ENCODE measurements at places on chromosomes 2 and 18.

DNA sequence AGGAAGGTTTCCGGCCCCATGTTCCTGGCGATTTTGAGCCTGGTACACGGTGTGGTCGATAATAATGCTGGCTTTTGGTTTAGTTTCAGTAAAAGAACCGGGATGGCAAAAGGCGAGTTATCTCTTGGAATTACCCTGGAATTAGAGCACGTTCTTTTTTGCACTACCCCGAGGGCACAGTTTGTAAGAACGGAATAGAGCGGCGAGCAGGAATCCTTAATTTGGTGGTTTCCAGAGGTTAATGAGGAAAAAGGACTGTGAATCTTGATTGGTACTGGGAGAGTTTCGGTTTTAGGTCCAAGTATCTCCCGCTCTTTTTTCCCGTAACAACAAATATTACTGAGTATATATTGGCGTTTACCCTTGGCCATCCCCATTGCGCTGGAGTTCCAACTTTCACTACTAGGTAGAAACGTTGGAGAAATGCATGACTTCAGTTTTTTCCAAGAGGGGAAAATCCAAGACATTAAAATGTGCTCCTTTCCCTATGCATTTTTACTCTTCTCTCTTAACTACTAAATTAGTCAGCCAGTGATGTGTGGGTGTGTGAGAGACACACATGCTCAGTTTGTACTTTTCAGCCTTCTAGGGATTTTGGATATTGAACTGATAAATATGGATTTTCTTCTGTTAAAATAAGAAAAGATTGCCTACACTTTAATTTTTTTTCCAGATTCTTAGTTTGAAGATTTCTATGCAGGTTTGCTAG is 160.8 kb downstream of the AGPS start:
- DNase-seq: no peak

DNA sequence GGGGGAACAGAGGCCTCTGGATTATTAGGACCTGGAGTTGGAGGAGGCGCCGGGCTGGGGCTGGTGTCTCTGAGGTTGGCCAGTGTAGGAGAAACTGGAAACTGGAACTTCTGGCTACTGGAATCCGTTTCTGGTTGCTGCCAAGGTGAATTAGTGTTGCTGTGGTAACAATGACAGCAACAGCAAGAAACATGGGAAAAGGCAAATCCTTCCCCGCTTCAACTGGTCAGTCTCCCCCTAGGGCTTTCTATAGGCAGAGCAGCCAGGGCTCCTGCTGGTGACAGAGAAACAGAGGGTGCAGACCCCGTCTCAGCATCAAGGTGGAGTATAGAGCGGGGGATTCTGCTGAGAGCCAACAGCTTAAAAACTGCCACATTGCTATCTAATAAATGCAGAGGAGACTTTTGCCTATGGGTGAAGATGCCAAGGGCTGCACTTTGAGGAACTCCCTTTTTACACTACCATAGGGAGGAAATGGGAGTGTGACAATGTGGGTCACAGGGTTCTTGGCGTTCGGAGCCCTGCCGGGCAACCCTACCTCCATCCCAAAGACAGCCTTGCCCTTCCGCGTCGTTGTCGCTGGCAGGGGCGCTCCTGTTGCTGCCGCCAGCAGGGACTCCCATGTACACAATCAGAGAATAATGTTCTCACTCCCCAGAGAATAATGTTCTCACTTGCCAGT is 81.4 kb upstream of the CABLES1 start:
- DNase-seq: no peak

- peak; percentile 96 for DNase-seq
These were observed at the start of gene SLC1A4 for GRCh38 chr2:64989126-64989981. Gene SLC1A4, plus strand, starts transcription at chr2:64989399. Its CDS starts 245 bp downstream, at chr2:64989644.

GRCh38 chr2:39069136-39069515 is 51.7 kb downstream of the SOS1 start:
- DNase-seq: no peak

GRCh38 chr18:57916684-57917083 is 113.6 kb upstream of the ATP8B1 start:
- DNase-seq: no peak

DNA sequence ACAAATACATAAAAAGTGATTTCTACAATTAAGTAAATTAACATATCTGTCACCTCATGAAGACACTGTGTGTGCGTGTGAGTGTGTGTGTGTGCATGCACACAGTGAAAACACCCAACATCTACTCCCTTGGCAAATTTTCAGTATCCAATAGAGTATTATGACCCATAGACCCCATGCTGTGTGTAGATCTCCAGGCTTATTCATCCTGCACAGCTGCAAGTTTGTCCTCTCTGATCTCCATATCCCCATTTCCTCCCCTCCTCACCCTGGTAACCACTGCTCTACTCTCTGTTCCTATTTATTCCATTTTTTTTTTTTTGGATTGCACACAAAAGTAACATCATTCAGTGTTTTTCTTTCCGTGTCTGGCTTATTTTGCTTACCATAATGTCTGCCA is 391.0 kb downstream of the SOX11 start:
- DNase-seq: no peak

- DNase-seq: no peak
These were observed 343.2 kb downstream of the ALK start for GRCh38 chr2:29578084-29578598.

GRCh38 chr2:191217580-191217979 is 27.6 kb upstream of the MYO1B start:
- DNase-seq: no peak

DNA sequence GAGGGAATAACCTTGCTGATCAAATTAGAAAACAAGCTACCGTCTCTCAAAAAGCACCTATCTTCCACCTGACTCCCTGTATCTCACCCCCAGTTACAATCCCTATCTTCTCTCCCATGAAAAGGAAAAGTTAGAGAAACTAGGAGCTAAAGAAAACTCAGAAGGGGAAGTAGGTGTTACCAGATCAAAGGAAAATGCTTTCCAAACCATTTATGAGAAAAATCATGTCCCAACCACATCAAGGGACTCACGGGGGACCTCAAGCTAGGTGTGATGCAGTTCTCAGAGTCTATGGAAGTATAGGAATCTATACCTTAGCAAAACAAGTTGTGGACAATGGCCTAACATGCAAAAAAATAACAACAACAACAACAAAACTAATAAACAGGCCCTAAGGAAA is 135.5 kb upstream of the RMP24 start:
- DNase-seq: no peak

DNA sequence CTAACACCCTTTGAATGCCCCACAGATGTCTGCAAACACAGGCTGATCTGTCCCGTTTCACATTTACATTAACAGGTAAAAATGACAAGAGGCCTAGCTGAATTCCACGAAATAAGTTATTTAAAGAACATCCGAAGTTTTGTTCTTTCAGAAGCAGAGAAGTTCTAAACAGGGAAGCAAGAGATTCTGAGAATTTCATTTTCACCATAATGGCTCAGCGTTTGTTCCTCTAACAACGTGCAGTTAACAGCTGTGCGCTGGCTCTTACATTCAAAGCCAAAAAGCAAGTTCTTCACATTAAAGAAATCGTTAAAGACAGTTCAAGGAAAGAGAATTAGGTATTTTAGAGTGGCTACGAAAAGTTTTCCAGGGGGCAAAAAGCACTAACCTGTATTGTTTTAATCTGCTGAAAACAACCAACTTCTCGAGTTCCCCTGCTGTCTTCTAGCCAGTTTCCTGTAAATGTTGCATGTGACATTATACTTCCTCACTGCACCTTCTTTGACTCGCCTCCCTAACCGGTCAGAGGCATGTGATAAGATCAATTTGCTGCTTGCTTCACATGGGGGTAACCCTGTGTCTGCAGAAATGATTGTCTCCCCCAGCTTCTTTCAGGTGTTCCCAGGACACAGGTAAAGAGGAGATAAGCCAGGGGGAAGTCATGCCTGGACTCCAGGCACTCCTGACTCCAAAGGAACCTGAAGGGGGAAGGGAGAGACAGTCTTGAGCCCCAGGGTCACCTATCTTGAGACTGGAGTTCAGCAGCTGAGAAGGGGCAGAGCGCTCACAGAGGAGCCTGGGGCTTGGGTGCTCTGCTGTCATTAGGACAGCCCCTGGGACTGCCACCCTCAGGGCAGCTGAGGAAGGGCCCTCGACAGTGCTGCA is 36.8 kb upstream of the WIPF1 start:
- peak; percentile 68 for DNase-seq

DNA sequence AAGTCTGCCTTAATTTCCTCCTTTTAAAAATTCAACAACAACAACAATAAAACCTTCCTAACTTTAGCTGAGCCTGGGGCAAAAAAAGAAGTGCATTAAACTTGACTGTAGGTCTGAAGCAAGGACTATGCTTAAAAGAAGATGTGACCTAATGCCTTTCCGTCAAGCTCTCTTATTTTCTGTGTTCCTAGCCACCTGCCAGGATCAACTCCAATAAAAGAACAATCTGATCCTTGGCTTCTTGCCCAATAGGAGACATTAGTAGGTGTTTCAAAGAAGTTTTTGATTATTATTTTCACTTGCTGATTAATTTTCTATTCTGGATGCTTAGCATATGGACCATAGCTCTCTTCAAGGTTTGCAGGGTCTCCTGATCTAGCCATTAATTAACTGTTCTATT is 237.5 kb downstream of the STK39 start:
- no peak for DNase-seq

DNA sequence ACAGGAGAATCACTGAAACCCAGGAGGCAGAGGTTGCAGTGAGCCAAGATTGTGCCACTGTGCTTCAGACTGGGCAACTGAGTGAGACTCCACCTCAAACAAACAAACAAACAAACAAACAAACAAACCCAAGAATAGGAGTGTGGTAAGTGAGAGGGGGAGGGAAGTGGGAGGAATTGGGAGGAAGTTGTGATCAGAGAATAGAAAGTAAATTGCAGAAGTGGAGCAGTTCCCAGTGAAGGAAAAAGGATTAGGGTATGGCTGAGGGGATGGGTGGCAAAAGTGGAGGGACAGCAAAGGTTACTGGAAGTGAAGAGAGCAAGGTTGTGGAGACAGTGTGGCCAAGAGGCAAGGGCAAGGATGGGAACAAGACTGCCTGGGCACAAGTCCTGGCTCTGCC is 41.1 kb upstream of the C1GALT1C1L start:
- no peak for DNase-seq

GRCh38 chr2:231223001-231223375 is 24.6 kb downstream of the ARMC9 start:
- no peak for DNase-seq

- no peak for DNase-seq
These were observed 263.5 kb upstream of the PXDN start for GRCh38 chr2:2007551-2008501.

- no peak for DNase-seq
These were observed 314.8 kb downstream of the MBD2 start for GRCh38 chr18:53909668-53910067.

- no peak for DNase-seq
These were observed 1642.6 kb upstream of the NXPH2 start for GRCh38 chr2:140422759-140423158.

DNA sequence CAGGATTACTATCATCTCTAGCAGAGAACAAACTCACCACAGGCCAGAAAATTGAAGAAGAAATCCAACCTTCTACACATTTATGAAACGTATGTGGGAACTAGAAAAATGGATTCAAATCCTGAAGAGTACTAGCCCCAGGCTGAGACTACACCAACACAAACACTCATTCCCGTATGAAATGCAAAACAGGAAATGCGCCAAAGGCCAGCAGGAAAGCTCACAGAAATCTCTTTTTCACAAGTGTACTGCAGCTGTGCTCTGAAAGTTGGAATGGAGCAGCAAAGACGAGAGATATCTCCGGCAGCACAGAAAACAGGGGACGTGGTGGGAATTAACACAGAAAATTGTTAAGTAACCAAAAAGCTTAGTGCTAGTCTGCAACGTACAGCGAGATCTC is 913.5 kb downstream of the TDRD15 start:
- DNase-seq: no peak

GRCh38 chr2:53793821-53794220 is 7.0 kb downstream of the ERLEC1 start:
- DNase-seq: no peak

- DNase-seq: no peak
These were observed 10.9 kb upstream of the SLC4A3 start for GRCh38 chr2:219616550-219616949.

DNA sequence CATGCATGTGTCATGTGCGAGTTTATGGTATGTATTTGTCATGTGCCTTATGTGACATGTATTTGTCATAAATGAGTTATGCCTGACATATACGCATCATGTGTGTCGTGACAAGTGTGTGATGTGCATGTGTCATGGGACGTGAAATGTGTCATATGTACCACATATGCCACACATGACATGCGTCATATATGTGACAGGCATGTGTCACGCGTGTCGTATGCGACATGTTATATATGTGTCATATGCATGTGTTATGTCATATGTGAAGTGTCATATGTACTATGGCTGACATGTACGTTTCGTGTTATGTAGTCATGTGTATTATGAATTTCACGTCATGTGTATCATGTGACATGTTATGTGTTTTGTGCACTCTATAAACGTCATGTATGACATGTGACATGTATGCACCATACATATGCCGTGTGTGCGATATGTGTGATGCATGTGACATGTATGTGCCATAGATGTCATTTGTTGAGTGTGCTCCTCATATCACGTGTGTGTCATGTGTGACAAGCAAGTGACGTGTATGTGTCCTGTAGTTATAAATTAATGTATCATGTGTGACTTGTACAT is 2152.3 kb upstream of the PIK3C3 start:
- no peak for DNase-seq

DNA sequence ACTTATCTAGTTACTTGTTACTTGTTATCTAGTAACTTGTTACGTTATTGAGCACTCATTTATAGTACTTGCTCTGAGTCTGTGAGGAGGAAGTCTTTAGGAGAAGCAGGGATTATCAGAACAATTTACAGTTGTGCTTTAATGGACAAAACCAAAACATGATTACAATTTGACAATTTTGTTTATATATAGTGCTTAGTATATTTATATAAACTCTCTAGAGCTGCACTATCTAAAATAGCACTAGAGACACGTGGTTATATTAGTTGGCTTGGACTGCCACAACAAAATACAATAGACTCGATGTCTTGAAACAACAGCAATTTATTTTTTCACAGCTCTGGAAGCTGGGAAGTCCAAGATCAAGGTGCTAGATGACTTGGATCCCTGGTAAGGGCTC is 78.4 kb downstream of the BMPR2 start:
- no peak for DNase-seq

GRCh38 chr2:99187011-99187410 is 6.0 kb downstream of the MRPL30 start:
- DNase-seq: no peak

DNA sequence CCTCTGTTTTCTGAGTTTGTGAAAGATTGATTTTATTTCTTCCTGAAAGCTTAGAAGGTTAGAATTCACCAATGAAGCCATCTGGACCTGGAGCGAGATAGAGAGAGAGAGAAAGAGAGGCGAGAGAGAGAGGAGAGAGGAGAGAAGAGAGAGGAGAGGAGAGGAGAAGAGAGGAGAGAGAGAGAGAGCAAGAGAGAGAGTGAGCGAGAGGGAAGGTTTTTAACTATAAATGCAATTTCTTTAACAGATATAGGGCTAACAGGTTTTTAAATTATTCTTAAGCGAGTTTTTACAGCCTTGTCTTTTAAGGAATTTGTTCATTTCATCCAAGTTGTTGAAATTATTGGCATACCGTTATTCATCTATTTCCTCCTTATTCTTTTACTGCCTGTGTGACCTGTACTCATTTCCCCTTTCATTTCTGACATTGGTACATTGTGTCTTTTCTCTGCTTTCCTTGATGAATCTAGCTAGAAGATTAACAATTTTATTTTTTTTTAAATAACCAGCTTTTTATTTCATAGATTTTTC is 56.1 kb downstream of the BABAM2 start:
- DNase-seq: no peak
